Ecto neural progenitor cell (in vitro differentiated cells): ENCODE measurements at places on chromosomes 4 and X.

- DNase-seq, result no peak
These were observed 92.1 kb downstream of the SH3KBP1 start for GRCh38 chrX:19795307-19795706.

DNA sequence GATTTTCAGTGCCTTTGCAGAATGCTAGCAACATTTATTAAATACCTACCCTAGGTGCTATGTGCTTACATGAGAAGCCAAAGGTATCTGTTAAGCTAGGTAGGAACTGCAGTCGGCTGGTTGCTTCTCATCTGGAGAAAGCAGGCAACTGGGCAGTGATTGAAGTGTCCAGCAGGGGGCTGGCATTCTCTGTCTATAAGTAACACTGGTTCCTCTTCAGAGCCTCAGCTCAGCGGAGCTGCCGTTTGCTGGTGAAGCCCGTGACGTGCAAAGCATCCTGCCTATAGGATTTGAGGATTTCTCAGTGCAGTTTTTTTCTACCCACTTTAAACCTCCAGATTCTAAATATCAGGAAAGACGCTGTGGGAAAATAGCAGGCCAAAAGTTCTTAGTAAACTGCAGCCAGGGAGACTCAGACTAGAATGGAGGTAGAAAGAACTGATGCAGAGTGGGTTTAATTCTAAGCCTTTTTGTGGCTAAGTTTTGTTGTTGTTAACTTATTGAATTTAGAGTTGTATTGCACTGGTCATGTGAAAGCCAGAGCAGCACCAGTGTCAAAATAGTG is at the start of gene GRPR:
Gene GRPR, plus strand, starts transcription at position 344 of the 565 bp plus-strand sequence. CDS start 389 bp downstream, outside the sequence.
- DNase-seq, result peak; percentile 90

DNA sequence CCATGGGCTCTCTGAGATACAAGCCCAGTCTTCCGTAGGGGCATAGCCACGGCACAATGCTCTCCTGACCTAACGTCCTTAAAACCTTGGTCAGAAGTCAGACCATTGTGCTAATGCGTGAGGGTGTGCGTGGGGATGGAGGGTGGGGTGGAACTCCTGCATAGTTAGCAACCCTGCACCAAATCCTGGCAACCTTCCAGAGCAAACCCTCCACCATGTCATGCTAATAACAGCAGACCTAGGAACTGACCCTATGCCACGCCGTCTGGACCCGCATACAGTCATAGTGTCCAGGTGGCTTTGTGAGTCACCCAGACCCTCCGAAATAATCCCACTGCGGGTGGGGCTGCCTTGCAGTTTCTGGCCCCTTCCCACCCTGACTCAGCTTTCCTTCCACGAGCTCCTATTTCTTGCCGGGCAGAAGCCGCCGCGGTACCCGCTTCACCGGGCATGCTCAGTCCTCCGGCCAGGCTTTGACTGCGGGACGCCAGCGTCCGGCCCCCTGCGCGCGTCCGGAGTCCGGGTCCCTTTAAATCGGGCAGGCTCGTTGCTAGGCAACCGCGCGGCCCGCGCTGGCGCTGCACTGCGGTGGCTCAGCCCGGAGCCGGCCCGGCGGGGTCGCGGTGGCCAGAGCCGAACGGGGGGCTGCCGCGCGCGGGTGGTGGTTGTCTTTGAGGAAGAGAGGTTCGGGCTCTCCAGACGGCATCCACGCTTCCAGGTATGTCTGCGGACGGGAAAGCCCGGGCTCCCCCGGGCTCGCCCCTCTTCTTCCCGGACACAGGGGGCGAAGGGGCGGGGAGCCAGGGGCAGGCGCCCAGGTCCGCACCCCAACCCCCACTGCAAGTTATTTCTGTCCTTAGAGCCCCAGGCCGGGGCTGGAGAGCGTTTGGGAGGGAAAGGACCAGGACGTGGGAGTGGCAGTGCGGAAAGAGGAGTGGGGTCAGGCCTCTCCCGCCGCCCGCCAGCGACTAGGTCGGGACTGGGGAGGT is at the start of gene CCDC160:
Gene CCDC160, plus strand, starts transcription at position 557 of the 989 bp plus-strand sequence. CDS start 7,619 bp downstream, outside the sequence.
- peak; percentile 87 for DNase-seq

DNA sequence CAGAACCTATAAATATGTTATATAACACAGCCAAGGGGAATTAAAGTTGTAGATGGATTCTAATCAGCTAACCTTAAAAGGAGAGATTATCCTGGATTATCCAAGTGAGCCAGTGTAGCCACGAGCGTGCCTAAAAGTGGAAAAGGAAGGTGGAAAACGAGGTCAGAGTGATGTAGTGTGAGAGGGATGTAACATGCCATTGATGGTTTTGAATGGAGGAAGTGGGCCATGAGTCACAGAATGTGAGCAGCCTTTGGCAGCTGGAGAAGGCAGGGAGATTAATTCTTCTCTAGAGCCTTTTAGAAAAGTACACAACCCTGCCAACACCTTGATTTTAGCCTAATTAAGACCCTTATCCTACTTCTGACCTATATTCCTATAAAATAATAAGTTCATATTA is 149.1 kb downstream of the SLC39A8 start:
- DNase-seq, result no peak

GRCh38 chrX:129647418-129648410 is 7.0 kb downstream of the APLN start:
- no peak for DNase-seq

GRCh38 chrX:14729058-14729457 is 143.8 kb downstream of the FANCB start:
- DNase-seq, result no peak
